ENCODE measurements at places on chromosomes 7 and 10. TPM values are rescaled to one million over a fixed set of nuclear protein-coding genes. Genes with fewer than 3 reads are reported as not detected.
A peak's percentile ranks its signal among the peaks of the same experiment; 100 is the strongest.

DNA sequence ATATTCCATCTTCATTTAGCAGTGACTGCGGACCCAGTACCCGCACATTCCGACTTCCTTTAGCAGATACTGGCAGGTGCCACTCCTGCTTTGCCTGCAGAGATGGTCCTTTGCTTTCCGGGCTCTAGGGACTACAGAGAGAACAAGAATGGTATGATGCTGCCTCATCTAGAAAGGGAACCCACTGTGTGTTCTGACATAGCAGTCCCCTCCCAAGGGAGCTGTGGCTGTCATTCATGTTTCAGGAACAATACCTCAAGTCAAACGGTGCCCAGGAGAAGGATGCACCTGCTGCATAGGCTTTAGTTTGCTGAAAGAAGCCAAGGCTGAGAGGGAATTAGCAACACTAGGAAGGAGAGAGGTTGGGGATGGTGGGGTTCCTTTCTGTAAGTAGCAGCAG, 15.9 kb upstream of the TMEM72 start:
- no peak for DNase-seq

- DNase-seq: no peak
These were observed 307.5 kb upstream of the ANKRD30A start for GRCh38 chr10:36817898-36818297.

DNA sequence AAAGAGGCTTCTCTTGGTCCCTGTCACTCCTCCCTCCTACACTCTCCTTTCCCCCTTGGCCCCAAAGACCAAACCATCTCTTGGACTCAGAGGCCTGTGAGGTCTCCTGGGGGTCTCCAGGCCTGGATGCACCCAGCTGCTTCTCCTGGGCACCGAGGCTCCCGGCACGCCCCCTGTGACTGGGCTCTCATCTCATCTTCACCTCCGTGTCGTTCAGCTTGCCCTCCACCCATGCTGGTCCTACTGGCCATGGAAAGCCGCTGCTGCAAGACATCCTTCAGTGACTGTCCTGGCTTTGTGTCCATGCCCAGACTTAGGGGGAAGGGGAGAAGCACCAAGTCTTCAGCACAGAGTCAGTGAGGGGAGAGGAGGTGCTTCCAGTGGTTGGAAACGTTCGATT, 141.4 kb upstream of the RET start:
- peak; percentile 22 for DNase-seq

- DNase-seq: no peak
These were observed 3.1 kb upstream of the EVX1 start for GRCh38 chr7:27239387-27240014.

- DNase-seq: no peak
These were observed 75.7 kb downstream of the AHR start for GRCh38 chr7:17374157-17374556.

DNA sequence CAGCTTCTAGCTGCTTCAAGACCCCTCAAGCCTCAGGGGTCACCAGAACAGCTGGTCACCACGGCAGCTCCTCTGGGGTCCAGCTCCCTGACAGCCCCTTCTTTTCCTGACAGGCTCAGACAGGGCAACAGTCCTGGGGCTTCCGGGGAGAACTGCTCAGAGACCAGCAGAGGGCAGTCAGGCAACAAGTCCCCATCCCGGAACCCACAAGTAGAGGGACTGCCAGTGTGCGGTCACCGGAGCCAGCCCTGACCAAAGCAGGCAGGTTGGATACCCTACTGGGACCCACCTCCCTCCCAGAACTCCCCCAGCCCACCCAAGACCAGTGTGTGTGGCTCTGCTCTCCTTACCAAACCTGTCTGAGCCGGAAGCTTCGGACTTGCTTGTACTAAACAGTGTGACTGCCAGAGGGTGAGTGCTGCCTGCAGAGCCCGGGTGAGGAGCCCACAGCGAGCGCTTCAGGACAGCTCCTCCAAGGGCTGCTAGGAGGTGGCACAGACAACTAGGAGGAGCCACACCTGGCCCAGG, 40.3 kb downstream of the YKT6 start:
- DNase-seq: peak; percentile 100

GRCh38 chr10:122352817-122353525, 21.5 kb upstream of the PLEKHA1 start:
- DNase-seq: no peak

- DNase-seq: no peak
These were observed 364.1 kb downstream of the GATA3 start for GRCh38 chr10:8418631-8419030.

PNLIP gene
- not detected for total RNA-seq

TSPAN12 gene
- 1.8 TPM for total RNA-seq

NKX6-2 gene
- total RNA-seq: not detected

Measured in osteoblast (primary cell).